Stimulated activated CD4-positive, alpha-beta T cell treated with anti-CD3 and anti-CD28 coated beads, Interleukin-4, amount 100 ng/mL, for 24 hours (primary cell): ENCODE measurements at places on chromosomes 2 and 18.

DNA sequence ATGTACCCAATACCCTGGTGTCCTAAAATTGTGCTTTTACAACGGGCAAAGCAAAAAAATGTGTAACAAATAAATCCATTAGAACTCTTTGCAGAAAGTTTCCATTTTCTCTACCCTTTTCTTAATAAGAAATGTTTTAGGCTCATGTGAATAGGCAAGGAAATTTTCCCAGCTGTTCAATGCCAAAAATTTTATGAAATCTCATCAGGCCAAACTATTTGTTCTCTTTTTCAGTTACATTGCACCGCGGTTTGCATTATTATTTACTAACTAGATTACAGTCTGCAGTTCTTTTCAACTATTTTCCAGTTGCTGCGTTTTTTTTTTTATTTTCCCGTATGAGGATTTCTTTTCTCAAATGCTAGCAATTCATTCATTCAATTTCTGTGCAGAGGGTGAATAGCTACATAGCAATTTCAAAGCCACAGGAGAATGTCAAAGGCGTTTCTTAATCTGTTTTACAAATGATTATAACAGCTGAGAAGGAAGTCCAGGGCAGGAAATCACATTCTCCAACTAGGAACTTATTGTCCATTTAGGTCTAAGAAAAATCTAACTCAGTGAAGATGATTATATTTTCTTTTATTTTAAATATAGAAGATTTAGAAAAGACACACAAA lies 367.5 kb upstream of the MMADHC start:
- no peak for DNase-seq

DNA sequence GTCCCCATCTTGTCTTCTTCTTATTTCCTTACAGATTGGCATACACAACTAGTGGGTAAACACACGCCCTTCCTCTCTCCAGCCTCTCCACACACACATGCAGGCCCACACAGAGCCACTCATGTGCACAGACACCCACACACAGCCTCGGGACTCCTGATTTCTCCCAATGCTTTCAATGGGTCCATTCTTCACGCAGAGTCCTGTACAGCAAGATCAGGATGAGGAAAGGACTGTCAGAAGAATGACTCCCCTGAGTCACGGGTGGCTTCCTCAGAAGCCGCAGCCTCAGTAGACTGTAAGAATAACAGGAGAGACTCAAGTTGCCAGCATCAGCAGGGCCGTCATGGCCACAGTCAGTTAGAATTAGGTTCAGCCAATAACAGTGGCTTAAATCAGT lies 109.1 kb upstream of the GLI2 start:
- no peak for DNase-seq

GRCh38 chr2:65070172-65070830 lies 14.1 kb downstream of the CEP68 start:
- no peak for DNase-seq

GRCh38 chr2:74864728-74865722 lies 31.1 kb downstream of the HK2 start:
- DNase-seq, result no peak

- DNase-seq, result no peak
Observed at GRCh38 chr2:56410140-56410539, 226.3 kb downstream of the CCDC85A start.

- no peak for DNase-seq
Observed at GRCh38 chr2:564471-565181, 112.6 kb downstream of the TMEM18 start.

- no peak for DNase-seq
Observed at GRCh38 chr2:108423502-108424251, 25.3 kb upstream of the GCC2 start.

- DNase-seq, result no peak
Observed at GRCh38 chr2:146388757-146389156, 1456.1 kb upstream of the ACVR2A start.
